ENCODE measurements at places on chromosomes 3 and 15. TPM values are rescaled to one million over a fixed set of nuclear protein-coding genes. Genes with fewer than 3 reads are reported as not detected.

CA12 gene
- total RNA-seq: 33.7 TPM

ANKRD34C gene
- not detected for total RNA-seq

COLQ gene
- total RNA-seq: 0.18 TPM

H1-8 gene
- total RNA-seq: not detected

ZDHHC3 gene
- total RNA-seq: 57.2 TPM

PLCH1 gene
- total RNA-seq: not detected

FAM81A gene
- total RNA-seq: not detected

- no peak for DNase-seq
Measured at GRCh38 chr3:113574213-113574612, 41.9 kb downstream of the SIDT1 start.

GRCh38 chr3:128123156-128123537 lies 465 bp downstream of the RUVBL1 start:
- no peak for DNase-seq

- no peak for DNase-seq
Measured at GRCh38 chr3:72311425-72311824, 526.5 kb upstream of the PROK2 start.

- no peak for DNase-seq
Measured at GRCh38 chr3:99483841-99484240, 154.6 kb upstream of the COL8A1 start.

DNA sequence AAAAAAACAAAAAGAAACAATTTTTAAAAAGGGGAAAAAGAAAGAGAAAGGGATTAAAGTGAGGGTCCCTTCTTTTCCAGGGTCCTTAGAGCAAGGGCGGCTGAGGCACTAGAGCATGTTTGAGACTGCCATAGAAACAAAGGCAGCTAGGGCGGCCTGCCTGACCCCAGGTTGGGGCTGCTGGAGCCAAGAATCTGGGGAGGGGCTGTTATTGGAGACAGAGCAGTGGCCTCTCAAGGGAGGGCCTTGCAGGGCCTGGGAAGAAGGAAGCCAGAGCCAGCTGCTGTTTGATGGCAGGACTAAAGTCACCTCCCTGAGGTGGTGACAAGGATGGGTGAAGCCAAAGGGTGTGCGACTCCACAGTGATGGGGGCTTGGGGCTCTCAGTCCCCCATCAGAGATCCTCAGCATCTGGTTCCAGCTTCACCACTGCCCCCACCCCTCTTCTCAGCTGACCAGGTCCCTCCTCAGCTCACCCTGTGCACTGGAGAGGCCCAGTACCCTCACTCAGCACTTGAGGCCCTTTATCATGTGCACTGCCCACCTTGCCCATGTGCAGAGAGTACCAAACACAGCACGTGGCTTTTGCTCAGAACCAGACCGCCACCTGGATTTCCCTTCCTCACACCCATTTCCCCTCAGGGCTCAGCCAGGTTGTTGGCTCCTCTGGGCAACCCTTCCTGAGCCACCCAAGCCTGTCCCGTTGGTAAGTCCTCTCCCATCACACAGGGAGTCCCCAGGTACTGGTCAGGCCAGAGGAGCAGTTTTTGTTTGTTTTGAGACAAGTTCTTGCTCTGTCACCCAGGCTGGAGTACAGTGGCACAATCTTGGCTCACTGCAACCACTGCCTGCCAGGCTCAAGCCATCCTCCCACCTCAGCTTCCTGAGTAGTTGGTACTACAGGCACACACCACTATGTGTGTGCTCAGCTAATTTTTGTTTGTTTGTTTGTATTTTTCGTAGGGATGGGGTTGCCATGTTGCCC lies 1.7 kb downstream of the TMEM89 start:
- no peak for DNase-seq

DNA sequence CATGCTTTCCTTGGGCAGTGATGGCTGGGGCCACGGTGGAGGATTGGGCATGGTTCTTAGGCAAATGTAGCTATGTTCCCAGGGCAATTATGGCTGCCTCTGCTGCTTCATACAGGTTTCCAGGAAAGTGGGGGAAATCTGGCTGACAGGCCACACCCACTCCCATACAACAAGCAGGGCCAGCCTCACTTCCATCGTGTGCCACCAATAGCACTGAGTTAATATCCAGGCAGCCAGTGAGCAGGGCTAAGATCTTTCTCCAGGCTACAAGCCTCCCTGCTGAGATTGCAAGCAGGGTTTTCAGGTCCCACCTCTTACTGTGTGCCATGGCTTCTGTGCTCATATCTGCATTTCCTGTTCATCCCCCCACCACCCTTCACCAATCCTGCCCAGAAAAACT lies 1291.9 kb downstream of the SI start:
- DNase-seq: no peak

- no peak for DNase-seq
Measured at GRCh38 chr15:62966294-62967078, 76.1 kb upstream of the TPM1 start.

DNA sequence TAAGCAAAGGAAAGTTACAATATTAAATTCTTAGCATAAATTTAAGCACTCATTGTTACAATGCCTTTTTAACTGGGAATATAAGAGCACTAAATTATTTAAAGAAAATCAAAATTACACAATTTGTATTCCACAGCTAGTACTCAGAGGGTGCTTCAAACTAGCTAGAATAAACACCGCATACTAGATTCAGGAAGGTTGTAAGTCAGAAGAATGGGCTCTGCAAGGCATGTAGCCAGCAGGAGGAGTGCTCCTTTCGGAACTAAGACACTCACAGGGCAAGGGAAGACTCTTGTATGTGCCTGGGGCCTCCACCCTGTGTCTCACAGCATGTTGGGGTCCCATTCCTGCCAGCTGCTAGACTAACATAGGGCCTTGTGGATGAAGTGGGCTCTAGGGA lies 327.7 kb upstream of the ALCAM start:
- no peak for DNase-seq

GRCh38 chr3:71987828-71988227 lies 202.9 kb upstream of the PROK2 start:
- no peak for DNase-seq

- DNase-seq: no peak
Measured at GRCh38 chr3:70853161-70853944, 540.9 kb upstream of the MDFIC2 start.

DNA sequence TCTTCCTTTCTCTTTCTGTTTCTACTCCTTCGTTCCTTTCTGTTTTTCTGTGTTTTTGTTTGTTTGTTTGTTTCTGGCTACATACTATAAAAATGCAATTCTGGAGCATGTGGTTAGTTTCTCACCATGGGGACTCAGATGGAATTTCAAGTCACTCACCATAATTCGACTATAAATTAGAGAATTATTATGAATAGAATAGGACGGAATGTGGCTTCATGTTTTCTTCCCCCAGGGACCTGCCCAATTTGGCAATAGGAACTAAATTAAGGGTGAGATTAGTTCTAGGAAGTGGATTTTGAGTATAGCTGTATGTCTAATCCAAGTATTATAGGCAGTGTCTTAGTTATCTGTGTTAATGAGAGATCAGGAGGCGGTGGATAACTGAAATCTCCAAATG lies 96.9 kb downstream of the THSD4 start:
- DNase-seq: no peak

- no peak for DNase-seq
Measured at GRCh38 chr3:154614601-154615000, 184.6 kb upstream of the GPR149 start.

DNA sequence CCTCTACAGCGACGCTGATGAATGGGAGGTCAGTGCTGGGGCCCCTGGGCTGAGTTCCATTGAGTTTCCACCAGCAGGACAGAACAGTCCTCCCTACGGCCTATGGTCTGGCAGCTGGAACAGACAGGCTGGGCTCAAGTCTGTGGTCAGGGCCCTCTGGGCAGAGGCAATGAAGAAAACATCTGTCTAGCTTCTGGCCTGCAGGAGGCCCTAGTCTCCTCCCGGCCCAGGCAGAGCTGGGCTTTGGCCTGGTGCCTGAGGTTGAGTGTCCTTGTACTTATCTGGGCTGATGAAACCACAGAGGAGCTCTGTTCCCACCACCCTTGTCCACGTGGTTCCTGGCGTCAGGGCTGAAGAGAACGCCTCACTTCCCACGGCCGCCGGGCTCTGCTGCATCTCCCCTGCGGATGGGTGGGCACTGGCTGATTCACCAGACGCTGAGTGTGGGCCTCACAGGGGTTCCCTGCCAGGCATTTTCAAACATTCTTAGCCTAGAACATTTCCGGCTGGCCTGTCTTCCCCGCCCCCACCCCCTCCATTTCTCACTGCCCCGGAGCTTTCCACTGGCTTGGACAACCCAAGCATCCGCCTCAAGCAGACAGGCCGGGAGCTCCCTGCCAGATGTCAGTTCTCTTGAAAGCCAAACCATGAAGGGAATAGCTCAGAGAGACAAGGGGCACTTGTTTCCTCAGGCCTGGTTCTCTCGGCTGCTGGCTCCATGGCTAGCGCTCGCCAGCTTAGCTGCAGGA lies 20.3 kb downstream of the PPCDC start:
- DNase-seq: peak; percentile 100

GRCh38 chr3:30855400-30856292 lies 38.8 kb downstream of the GADL1 start:
- no peak for DNase-seq

- DNase-seq: no peak
Measured at GRCh38 chr3:48709051-48709461, 8.0 kb downstream of the IP6K2 start.

DNA sequence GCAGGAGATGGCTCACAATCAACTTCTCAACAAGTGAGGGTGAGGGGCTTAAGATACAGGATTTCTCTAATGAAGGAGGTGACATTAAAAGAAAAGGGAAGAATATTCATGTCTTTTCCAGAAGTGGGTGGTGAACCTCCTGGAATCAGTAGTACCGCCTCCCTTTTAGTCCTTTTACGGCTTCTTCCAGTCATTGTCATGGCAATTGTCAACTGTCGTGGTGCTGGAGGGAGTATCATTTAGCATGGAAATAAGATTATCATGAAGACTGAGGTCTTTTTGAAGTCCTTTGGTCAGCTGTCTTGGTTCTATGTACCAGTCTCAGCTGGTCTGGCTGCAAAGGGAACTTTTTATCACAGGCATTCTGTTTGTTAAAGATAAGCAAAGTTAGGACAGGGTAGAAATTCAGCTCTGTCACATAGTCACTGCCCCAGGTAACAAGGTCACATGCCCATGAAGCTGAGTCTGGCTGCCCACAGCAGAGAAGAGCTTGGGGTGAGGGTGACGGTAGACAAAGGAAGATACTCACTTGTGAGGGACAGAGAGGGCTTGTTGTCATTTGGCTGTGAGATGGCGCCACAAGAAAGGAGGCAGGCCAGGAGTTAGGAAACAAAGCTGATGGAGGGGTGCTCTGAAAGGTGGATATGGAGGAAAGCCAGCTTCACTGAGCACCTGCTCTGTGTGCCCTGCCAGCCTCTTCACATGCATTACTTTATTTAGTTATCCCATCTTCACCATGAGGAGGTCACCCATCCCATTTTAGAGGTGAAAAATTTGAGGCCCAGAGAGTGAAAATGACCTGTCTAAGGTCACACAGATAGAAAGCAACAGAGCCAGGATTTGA lies 228.2 kb upstream of the TRIM42 start:
- no peak for DNase-seq
